ENCODE measurements at places on chromosomes 7 and 10. TPM values are rescaled to one million over a fixed set of nuclear protein-coding genes. Genes with fewer than 3 reads are reported as not detected.

The SPDYE9 gene
- not detected for total RNA-seq

The ADCY1 gene
- 1.6 TPM for total RNA-seq

The SLC25A13 gene
- 34.4 TPM for total RNA-seq

The SPDYE1 gene
- not detected for total RNA-seq

The AGR2 gene
- total RNA-seq: not detected

The FAM185A gene
- total RNA-seq: 7.6 TPM

The AGR3 gene
- not detected for total RNA-seq

The ERV3-1 gene
- 44.6 TPM for total RNA-seq

The LDB3 gene
- not detected for total RNA-seq

The PDE6C gene
- not detected for total RNA-seq

The SLC18A3 gene
- not detected for total RNA-seq

The ZNF365 gene
- 2.9 TPM for total RNA-seq

The CALML5 gene
- total RNA-seq: not detected

DNA sequence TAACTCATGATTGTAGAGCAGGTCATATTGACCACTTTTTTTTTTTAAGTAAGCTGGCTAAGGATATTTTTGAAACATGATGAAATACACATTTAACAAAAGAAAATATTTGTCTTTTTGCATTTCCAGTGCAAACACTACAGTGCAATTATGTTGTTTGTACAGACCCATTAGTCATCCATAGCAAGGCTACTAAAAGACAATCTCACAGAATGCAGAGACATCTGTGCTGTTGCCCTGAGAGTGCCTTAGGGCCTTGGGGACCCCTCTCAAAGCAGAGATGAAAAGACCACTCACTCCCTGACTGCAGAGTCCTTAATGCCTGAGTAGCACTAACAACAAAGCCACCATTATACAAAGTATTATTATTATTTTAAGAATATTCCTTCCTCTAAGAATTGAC is 104.5 kb downstream of the NRCAM start:
- DNase-seq: peak; percentile 10

- peak; percentile 10 for DNase-seq
Measured at GRCh38 chr7:107051376-107051775, 6.9 kb downstream of the PRKAR2B start.

GRCh38 chr7:83040484-83040883 is 122.2 kb downstream of the PCLO start:
- DNase-seq: no peak

- DNase-seq: no peak
Measured at GRCh38 chr10:119762805-119763798, 37.3 kb downstream of the INPP5F start.

GRCh38 chr7:104327938-104328295 is 486 bp upstream of the LHFPL3 start:
- DNase-seq: no peak

DNA sequence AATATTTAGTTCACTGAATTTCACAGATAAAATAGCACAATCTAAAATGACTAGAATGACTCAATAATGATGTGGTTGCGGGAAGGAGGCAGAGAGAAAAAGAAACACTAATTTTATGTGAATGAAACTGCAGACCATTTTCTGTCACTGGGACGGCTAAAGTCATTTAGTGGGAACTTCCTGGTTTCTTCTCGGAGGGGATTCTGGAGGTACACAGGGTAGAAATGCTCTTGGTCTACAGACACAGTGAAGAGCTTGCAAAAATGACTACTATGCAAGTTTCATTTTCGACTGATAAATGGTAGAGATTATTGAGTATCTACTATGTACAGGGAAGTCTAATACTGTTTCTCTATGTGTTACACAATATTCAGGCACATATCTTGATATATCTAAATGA is 63.5 kb upstream of the LRRN3 start:
- no peak for DNase-seq

DNA sequence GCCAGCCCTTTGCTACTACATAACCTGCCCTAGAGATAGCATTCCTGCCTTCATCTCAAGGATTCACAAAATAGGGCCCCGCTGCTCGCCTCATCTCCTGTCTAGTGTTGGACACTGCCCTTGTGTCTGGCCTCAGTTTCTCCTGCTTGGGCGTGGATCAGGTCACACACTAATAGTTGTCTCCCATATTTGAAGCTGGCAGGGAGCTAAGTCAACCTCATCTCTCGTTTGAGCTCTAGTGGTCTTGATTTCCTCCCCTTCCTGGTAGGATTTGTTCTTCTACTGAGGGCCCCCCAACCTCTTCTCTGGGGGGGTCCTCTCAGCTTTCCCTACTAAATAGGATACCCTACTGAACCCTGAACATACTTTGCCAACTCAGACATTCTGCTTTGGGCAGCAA is 42.2 kb downstream of the ADCYAP1R1 start:
- no peak for DNase-seq

DNA sequence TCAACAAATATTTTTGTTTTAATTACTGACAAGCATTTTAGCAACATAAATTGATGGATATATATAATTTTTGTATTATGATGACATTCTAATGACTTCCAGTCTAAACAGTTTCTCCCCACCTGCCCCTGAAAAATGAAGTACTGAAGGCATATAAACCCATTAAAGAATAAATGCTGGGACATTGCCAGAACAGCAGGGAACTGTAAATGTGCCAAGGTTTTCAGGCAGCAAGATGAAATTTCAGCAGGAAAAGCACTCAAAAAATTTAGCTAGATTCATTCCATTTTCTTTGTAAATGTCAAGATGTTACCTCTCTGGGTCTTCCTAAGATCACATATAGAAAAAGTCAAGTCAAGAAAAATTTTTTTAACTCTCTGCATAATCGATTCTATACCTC is 11.0 kb upstream of the TLL2 start:
- no peak for DNase-seq

GRCh38 chr10:116300542-116300941 is 23.7 kb upstream of the CCDC172 start:
- DNase-seq: no peak

DNA sequence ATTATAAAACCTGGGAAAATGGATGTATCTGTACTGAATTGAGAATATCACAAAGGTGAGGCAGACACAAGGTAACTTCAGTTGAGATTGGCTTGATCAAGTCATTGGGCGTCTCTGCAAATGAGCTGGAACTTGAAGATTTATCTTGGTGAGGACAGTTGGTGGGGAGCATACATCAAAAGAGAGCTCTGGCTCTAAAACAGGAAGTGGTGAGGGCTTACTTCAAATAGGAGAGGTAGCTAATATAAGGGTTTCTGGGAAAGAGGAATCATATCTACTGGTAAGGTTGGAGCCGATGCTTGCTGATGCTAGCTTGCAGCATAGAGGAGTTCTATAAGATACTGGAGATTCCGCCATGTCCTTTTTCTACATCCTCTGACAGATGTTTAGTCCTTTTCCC is 39.9 kb upstream of the FGL2 start:
- DNase-seq: no peak

DNA sequence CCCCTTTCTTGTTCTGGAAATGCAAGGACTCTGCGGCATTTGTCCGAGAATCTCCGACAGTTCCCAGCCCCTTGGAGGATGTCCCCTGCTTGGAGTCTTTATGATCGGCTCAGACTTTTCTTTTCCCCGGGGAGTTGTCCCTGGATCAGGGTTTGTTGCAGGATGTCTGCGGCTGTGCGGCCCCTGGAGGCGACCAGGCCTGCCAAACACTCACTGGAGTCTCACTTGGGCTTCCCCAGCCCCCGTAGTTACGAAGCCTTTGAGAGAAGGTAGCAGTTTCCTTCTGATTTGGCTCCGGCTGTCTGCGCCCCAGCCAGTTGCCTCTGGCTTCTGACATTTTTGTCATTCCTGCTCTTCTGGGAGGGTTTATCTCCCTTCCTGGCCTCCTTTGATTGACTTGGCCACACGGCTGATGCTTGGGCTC is 16.1 kb downstream of the COL26A1 start:
- no peak for DNase-seq

DNA sequence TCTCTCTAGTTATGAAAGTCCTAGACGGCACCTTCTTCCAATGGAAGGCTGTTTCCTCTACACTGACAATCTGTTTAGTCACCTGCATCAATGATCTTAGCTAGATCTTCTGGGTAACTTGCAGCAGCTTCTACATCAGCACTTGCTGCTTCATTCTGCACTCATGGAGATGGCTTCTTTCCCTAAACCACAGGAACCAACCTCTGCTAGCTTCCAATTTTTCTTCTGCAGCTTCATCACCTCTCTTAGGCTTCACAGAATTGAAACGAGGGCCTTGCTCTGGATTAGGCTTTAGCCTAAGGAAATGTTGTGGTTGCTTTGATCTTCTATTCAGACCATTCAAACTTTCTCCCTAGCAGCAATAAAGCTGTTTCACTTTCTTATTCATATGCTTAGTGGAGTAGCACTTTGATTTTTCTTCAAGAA is 24.6 kb downstream of the NAMPT start:
- DNase-seq: no peak

GRCh38 chr7:90320801-90321494 is at the start of gene FAM237B:
FAM237B (minus strand) TSS chr7:90321304; CDS start chr7:90319748, 1,556 bp downstream.
- DNase-seq: no peak

GRCh38 chr10:116175231-116175630 is 97.8 kb downstream of the GFRA1 start:
- DNase-seq: no peak

DNA sequence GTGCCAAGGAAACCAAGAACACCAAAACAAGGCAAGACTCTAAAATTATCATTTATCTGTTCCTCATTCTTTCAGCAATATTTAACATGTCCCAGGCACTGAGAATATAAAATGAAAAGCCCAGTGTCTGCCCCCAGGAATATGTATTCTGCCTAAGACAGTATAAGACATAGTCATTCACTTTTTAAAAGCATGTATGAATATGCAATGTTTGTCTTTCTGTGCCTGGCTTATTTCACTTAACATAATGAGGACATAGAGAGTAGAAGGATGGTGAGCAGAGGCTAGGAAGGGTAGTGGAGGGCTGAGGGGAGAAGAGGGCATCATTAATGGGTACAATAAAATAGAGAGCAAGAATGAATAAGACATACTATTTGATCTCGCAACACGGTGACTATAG is 44.6 kb upstream of the BET1 start:
- no peak for DNase-seq

DNA sequence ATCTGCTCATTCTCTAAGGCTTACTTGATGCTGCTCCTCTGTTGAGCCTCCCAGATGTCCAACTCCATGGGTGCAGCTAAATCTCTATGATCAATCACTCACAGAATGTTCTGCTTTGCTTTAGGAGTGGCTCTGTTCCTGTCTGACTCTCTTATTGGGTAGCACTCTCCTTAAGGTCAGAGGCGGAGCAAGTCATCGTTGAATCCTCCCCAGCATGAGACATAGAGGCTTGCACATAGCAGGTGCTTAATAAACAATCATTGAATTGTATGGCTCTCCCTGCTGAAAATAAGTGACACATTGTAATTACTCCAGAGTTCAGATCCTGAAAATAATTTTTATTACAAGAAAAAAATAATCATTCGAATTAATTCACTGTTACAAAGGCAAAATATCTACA is 69.7 kb downstream of the NPS start:
- DNase-seq: no peak

- DNase-seq: no peak
Measured at GRCh38 chr10:58867683-58868082, 308.8 kb upstream of the PHYHIPL start.

DNA sequence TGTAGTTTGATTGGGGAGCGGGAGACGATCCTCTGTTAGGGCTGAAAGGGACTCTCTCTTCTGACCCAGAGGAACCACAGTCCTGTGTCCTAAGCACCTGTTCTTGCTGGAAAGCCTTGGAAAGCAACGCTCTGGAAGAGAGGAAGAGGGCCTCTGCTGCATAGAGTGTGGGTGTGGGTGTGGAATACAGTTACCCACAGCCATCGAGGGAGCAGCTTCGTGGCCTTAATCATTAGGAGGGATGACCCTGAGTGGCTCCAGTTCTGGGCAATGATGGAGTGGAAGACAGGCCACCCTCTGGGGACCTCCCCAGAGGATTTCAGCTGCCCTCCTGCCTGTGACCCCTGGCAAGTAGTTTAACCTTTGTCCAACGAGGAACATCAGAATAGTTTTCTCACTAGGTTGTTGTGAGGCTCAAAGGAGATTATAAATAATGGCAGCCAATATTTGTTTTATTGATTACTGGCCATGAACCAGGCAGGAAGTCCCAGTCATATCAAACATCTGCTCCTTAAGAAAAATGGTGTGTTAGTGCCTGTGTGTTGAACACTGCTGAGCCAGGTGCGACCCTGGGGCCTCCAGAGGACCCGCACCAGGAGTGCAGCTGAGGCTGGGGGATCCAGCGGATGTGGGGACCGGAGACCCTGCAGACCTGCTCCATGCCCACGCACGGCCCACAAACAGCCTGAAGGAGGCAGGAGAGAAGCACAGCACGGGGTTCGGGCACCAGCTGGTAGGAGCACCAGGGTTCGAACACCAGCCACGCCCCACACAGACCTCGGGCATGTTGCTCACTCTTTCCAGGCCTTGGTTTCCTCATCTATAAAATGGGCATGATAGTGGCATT is 35.6 kb downstream of the FAM241B start:
- DNase-seq: no peak

DNA sequence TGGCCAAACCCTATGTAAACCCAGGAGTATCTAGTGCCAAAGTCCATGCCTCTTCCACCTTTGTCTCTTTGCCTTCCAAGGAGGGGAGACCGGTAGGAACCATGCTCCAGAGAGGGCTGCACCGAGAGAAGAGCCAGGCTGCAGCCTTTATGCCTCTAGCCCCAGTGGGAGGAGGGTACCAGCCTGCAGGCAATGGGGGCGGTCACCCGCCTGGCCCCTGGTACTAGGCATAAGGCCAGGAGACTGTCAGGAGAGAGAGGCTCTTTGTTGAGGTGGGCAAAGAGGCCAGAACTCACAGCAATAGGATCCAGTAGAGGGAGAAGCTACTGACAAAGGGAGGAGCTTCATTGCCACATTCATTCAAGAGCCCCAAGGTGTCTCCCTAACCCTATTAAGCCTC is 146.6 kb upstream of the PDE1C start:
- no peak for DNase-seq

GRCh38 chr10:69866246-69866687 is 64.6 kb downstream of the COL13A1 start:
- DNase-seq: no peak

GRCh38 chr10:78684947-78685346 is 383.8 kb upstream of the ZMIZ1 start:
- no peak for DNase-seq

DNA sequence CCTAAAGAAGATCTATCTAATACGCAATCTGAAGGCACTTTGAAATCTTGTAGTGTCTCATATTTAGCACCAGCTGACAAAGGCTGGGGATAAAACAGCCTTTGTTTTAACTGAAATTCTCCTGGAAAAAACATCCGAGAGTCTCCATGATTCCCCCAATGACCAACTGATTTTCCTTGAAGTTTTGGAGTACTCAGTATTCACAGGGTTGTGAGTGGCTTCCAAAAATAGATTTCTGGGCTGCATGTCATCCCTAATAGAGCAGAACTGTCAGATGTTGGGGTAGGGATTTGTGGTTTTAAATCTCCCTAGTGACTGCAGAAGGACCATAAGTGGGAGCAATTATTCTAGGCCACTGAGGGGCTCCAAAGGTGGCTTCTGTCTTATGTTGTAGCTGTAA is 206.4 kb downstream of the TAX1BP1 start:
- no peak for DNase-seq

- DNase-seq: no peak
Measured at GRCh38 chr7:93039282-93039681, 78.5 kb downstream of the SAMD9 start.

Data from endothelial cell of umbilical vein (primary cell).